ENCODE measurements at places on chromosomes 6 and 20. TPM values are rescaled to one million over a fixed set of nuclear protein-coding genes. Genes with fewer than 3 reads are reported as not detected.
A peak's percentile ranks its signal among the peaks of the same experiment; 100 is the strongest.

Gene KCNK16
- not detected for total RNA-seq

Gene GABRR2
- under 0.01 TPM for total RNA-seq

DNA sequence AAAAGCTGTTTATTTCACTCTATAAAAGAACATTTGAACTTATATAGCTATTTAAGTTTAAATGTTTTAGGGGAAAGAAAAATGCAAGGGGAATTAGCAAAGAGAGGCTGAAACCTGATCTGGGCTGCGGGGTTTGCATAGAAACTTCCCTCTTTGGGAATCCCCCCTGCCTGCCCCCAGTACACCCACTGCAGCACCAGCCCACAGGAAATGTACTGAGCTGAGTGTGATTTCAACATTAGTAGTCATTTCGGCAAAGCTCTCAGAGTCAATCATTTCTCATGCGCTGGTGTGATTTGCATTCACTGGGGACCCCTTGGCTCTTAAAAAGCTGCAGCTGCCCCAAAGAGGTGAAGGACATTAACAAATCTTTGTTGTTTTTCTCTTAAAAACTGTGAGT, 859.4 kb downstream of the MAFB start:
- no peak for DNase-seq

- no peak for DNase-seq
These were observed 140.6 kb upstream of the BEND6 start for GRCh38 chr6:56814308-56814707.

DNA sequence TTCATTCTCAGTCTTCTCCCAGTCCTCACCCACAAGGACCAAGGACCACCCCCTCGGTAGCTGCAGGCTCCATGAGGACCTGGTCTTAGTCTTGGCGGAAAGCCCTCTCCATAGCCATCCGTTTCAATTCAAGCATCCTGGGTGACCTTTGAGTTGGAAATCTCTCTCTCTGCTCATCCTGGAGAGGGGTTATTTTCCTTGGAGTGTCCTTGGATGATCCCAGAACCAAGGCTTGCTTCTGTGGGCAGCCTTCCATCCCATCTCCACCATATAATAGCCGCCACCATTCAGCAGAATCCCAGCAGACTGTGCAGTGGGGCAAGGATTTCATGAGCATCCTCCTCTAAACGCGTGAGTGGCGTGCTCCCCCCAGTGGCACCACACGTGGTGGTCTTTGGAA, at the start of gene BPIFA2:
BPIFA2 (plus strand) TSS at position 301 of the 400 bp plus-strand sequence. CDS start 987 bp downstream, outside the sequence.
- no peak for DNase-seq

DNA sequence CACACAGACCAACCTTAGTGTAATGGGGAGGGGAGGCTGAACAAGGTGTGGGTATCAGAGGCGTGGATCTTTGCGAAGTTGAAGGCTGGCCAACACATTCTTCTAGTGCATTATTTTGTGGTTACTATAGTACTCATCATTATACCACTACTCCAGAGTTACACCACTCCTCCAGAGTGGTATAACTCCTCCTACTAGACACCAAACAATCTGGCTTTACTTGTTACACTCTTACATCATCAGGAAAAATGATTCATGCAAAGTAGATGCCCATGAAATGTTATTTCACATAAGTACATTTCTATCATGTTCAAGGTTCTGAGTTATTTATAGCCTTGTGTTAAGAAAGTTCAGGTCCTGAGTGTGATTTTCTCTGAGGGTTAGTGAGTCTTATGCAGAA, 443.1 kb upstream of the OPRM1 start:
- DNase-seq: peak; percentile 81

GRCh38 chr6:122491919-122492555, 20.4 kb upstream of the SERINC1 start:
- peak; percentile 63 for DNase-seq

- DNase-seq: no peak
These were observed 57.8 kb upstream of the MRPS10 start for GRCh38 chr6:42275376-42276033.

DNA sequence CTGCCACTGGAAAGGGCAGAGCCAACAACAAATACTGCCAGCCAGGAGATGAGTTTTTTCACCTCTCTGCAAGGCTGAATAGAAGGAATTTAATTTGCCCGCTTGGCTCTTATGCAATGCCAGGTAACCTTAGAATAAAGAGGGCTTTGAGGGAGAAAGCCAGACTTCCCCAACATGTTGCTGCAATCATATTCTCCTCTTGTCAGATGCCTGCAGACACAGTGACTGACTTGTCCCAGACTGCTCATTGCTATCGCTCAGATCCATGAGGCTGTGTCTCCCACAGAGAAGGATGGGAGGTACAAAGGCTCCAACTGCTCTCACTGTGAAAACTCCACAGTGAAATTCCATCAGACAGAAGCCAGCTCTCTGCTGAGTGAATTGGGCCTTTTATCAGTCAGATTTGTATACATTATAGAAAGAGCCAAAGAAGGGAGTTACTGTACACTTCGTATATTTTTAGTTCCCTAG, 517.0 kb upstream of the ID4 start:
- peak; percentile 31 for DNase-seq

- no peak for DNase-seq
These were observed 106.4 kb downstream of the COL9A1 start for GRCh38 chr6:70196531-70196930.

Measured in bronchial epithelial cell (primary cell).